ENCODE measurements at places on chromosomes 13 and 19. TPM values are rescaled to one million over a fixed set of nuclear protein-coding genes. Genes with fewer than 3 reads are reported as not detected.

DNA sequence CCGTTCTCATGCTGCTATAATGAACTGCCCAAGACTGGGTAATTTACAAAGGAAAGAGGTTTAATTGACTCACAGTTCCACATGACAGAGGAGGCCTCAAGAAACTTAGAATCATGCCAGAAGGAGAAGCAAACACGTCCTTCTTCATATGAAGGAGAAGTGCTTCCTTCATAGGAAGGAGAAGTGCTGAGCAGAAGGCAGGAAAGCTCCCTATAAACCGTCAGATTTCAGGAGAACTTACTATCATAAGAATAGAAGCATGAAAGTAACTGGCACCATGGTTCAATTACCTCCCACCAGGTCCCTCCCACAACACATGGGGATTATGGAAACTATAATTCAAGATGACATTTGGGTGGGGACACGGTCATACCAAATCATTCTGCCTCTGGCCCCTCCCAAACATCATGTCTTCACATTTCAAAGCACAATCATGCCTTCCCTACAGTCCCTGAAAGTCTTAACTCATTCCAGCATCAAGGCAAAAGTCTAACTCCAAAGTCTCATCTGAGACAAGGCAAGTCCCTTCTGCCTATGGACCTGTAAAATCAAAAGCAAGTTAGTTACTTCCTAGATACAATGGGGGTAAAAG is 10.6 kb downstream of the ACOD1 start:
- no peak overlapping the region for H3K27ac ChIP-seq
- H3K4me3 ChIP-seq = no peak overlapping the region
- H3K4me1 ChIP-seq = no peaks in the 10 kb centered on the region
- no peak for DNase-seq
- no peaks in the 10 kb centered on the region for H3K36me3 ChIP-seq
- H3K27me3 ChIP-seq = no peaks in the 10 kb centered on the region

DNA sequence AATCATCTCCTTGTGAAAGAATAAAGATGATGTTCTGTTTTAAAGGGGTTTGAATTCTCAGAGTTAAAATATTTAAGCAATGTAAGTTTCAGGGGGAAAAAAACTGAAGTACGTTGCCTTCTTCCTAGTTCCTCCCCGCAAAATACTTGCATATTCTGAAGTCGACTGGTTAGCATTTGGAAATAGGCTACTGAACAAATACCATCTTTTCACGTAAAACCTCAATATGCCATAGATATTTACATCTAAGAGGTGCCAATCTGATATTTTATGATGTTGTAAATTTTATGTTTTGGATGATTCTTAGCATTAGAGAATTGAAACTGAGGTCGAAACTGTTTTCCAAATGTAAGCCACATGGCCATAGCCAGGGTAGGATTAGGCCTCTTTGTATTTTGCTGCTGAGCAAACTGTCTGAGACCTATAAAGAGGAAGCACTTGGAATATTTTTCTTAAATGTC is 138.3 kb downstream of the FLT1 start:
- no peak overlapping the region for H3K27ac ChIP-seq
- no peak overlapping the region for H3K4me3 ChIP-seq
- no peaks in the 10 kb centered on the region for H3K4me1 ChIP-seq
- no peak for DNase-seq

DNA sequence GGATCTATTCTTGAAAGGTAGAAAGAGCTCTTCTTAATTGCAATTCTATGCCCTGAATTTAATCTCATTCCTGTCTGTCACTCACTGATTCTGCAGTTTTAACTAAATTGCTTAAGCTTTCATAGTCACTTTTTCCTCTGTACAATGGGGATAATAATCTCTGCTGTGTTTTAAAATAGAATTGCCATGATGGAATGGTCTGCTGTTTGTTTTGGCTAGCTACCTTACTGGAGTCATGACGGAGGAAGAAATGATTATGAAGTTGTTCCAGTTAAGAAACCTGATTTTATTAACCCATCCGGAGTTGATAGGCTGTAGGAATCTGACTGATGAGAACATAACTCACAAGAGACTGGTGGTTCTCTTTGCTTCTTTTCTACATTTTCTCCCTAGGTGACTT is 54.9 kb upstream of the ITM2B start:
- no peaks in the 10 kb centered on the region for H3K27me3 ChIP-seq
- no peak for DNase-seq
- H3K4me1 ChIP-seq = no peaks in the 10 kb centered on the region
- H3K4me3 ChIP-seq = no peak overlapping the region
- no peak overlapping the region for H3K27ac ChIP-seq

DNA sequence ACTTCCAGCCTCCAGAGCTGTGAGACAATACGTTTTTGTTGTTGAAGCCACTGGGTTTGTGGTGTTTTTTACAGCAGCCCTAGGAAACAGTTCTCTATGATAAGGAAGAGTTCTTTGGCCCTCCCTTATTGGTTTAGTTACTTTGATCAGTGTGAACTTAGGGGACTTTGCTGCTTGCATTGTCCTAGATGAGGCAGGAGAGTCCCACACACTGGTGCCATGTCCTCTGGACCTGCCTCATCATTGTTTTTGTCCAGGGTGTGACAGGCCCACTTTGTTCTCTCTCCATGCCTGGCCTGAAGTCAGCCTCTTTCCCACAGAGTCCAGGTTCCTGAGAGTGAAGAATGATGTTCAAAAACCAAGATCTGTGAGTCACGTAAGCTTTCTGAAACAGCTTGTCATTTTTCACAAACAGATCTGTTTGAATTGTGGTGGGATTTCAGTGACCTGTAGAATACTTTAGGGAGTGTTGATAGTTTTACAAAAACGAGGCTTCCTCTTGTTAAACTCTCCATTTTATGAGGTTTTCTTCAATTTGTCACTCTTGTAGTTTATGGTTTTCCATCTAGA is 63.8 kb downstream of the ING1 start:
- H3K36me3 ChIP-seq = no peaks in the 10 kb centered on the region
- H3K4me3 ChIP-seq = no peak overlapping the region
- H3K27me3 ChIP-seq = no peaks in the 10 kb centered on the region
- DNase-seq = no peak
- no peak overlapping the region for H3K27ac ChIP-seq
- H3K4me1 ChIP-seq = no peaks in the 10 kb centered on the region

Gene FGF21
- total RNA-seq = not detected

DNA sequence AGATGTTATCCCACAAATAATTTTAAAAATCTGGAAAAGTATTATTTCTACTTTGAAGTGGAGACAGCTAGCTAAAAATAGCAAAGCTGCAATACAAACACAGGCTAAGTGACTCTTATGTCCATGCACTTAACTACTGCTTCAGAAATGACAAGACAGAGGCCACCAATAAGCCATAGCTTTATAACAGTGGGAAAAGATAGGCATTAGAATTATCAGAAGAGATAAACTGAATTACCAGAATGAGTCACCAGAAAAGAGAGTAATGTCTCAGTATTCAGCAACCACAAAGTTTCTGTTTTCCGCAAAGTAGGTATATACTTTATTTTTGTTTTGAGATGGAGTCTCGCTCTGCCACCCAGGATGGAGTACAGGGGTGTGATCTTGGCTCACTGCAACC is 17.1 kb downstream of the CLN5 start:
- no peaks in the 10 kb centered on the region for H3K4me1 ChIP-seq
- H3K36me3 ChIP-seq = no peaks in the 10 kb centered on the region
- H3K27ac ChIP-seq = no peak overlapping the region
- no peak for DNase-seq
- H3K4me3 ChIP-seq = no peak overlapping the region

- H3K4me1 ChIP-seq = no peaks in the 10 kb centered on the region
- H3K36me3 ChIP-seq = no peaks in the 10 kb centered on the region
- DNase-seq = no peak
- no peak overlapping the region for H3K27ac ChIP-seq
Measured at GRCh38 chr13:114161644-114162532, 17.2 kb upstream of the CFAP97D2 start.

Gene IGFL3
- not detected for total RNA-seq

DNA sequence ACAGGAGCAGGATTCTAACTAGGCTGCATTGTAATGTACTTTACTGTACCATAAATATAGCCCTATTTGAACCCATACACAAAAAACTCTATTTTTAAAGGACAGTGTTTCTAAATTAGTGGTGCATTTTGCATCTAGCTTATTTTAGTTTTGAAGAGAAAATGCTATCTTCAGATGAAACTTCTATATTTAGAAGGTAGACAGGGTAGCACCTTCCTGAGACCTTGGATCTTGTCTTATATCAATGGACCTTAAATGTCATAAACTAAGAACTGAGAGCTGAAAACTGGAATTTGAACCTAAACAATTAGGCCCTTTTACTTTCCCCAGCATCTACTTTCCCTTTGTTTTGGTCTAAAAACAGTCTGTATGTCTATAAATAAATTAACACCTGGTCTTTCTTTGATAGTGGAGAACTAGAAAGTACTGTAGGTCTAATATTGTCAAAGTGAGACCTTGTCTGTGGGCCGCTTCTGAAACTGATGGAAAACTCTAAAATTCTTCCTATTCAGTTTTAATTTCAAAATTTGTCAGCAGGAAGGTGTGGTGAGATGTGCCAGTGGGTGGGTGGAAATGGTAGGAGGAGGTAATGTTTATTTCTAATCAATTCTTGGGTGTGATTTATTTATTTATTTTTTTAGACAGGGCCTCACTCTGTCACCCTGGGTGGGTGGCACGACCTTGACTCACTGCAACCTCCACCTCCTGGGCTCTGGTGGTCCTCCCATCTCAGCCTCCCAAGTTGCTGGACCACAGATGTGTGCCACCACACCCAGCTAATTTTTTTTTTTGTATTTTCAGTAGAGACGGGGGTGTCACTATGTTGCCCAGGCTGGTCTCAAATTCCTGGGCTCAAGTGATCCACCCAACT is 10.1 kb downstream of the COG3 start:
- no peak for DNase-seq
- H3K36me3 ChIP-seq = no peaks in the 10 kb centered on the region
- no peaks in the 10 kb centered on the region for H3K4me1 ChIP-seq
- H3K27me3 ChIP-seq = no peaks in the 10 kb centered on the region
- no peak overlapping the region for H3K4me3 ChIP-seq

- no peaks in the 10 kb centered on the region for H3K4me1 ChIP-seq
- no peak overlapping the region for H3K4me3 ChIP-seq
- no peaks in the 10 kb centered on the region for H3K36me3 ChIP-seq
- no peak for DNase-seq
Measured at GRCh38 chr13:79660361-79660760, 179.4 kb downstream of the NDFIP2 start.

Gene PLIN4
- total RNA-seq = 8.2 TPM

- no peak for DNase-seq
- no peaks in the 10 kb centered on the region for H3K27me3 ChIP-seq
- no peaks in the 10 kb centered on the region for H3K36me3 ChIP-seq
- no peaks in the 10 kb centered on the region for H3K4me1 ChIP-seq
Measured at GRCh38 chr19:5067678-5068077, 98.8 kb downstream of the KDM4B start.

DNA sequence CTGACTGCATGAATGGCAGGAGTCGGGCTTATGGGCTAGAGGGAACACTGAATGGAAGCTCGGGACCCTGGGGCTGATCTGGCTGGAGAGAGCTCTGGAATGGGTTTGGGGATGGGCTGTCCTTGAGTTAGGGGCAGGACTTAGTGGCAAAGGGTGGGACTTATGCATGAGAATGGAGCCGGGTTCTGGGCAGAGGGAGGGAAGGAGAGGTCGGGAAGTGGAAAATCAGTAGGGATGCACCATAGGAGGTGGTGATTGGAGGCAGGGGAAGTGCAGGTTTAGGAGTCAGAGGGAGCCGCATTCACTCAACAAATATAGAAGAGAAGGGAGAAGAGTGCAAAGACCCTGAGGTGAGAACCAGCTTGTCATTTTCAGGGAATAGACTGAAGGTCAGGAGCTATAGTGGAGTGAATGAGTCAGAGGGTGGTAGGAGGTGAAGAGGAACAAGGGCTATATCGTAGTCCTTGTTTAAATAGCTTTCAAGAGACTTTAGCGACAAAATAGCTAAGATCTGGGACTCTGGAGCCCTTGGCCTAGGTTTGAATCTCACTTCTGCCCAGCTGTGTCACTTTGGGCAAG is 748 bp downstream of the RAB4B start:
- no peaks in the 10 kb centered on the region for H3K36me3 ChIP-seq
- no peak for DNase-seq
- no peaks in the 10 kb centered on the region for H3K4me1 ChIP-seq
- H3K27me3 ChIP-seq = no peaks in the 10 kb centered on the region
- H3K4me3 ChIP-seq = peak overlapping the region; percentile 74
- peak overlapping the region; percentile 98 for H3K27ac ChIP-seq

DNA sequence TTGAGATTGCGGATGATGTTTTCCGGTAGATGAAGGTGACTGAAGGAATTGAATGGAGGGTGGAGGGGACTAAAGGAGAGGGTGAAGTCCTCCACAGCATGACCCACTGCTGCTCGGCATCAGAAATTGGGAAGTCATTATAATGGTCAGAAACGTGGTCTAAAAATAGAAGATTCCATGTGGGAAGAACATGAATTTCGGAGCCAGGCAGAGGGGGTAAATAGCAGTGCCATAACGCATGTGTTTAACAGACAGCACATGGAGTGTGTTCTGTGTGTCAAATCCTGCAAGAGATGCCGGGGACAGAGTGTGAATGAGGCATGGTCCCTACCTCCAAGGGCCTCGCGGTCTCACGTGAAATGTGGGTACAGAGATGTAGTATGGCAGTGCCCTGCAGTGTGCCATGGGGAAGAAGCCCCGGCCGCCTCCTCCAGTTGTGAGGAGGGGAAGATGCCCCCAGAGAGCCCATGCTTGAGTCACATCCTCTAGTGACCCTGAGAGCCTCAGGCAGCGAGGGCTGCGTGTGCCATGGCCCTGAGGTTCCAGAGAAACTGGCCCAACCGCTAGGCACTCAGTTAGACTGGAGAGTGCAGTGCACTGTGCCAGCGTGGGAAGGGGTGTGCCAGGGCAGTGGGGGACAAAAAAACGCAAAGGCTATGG is 106.1 kb downstream of the COL4A2 start:
- no peaks in the 10 kb centered on the region for H3K36me3 ChIP-seq
- DNase-seq = no peak
- no peaks in the 10 kb centered on the region for H3K27me3 ChIP-seq
- peak overlapping the region; percentile 80 for H3K27ac ChIP-seq

- H3K27ac ChIP-seq = no peak overlapping the region
- no peaks in the 10 kb centered on the region for H3K27me3 ChIP-seq
- DNase-seq = no peak
- H3K4me1 ChIP-seq = peaks cover 7% of the 10 kb centered on the region
- no peaks in the 10 kb centered on the region for H3K36me3 ChIP-seq
- no peak overlapping the region for H3K4me3 ChIP-seq
Measured at GRCh38 chr19:1219786-1220476, 14.4 kb downstream of the STK11 start.

DNA sequence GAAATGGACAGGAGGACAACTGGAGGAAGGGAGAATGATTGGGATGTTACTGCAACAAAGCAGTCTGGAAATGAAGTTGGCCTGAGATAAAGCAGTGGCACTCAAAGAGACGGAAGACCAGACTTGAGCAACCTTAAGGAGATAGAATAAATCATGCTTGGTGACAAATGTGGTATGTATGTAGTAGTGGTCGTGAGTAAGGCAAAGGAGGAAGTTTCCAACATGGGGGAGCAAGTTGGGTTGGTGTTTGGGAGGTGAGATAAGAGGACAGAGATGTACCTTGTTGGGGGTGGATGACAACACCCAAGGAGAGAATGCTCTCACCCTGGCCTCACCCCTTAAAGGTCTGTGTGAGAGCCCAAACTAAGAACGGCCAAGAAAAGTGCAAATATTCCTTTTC is 420.5 kb downstream of the DIAPH3 start:
- H3K36me3 ChIP-seq = no peaks in the 10 kb centered on the region
- no peak overlapping the region for H3K4me3 ChIP-seq
- no peak overlapping the region for H3K27ac ChIP-seq
- no peak for DNase-seq
